ENCODE measurements at places on chromosomes 5 and 9.

DNA sequence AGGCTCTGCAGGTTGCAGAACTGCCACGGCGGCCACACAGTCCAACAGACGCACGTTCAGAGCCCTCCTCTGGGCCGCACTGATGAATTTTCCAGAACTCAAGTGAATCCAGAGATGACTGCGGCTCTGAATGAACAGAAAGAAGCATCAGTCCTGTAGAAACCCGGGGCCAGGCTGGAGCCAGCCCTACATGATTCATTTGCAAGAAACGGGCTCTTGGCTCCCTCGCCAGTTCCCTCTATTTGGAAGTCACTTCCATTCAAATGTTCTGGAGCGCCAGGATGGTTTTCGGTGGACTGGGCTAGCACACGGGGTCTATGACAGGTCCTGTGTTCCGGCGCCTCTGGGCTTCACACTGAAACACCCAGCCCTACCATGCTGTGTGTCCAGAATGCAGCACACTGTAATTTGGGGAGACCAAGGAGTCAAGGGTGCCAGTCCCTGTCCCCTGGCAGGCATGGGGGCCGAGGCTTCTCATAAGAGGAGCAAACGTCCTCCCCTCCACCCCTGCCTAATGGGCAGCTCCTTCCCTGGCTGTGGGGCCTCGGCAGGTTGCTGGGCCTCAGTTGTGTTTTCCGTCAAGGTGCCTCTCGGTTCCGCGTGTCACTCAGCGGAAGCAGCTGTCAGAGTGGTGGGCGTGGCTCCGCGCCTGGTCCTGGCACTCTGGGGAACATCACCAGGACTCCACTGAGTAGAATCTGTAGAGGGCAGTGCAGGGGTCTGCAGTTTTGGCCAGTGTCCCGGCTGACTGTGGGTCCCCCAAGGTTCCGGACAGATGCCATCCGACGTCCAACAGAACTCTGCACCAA, 18.1 kb upstream of the COL5A1 start:
- no peak for DNase-seq

DNA sequence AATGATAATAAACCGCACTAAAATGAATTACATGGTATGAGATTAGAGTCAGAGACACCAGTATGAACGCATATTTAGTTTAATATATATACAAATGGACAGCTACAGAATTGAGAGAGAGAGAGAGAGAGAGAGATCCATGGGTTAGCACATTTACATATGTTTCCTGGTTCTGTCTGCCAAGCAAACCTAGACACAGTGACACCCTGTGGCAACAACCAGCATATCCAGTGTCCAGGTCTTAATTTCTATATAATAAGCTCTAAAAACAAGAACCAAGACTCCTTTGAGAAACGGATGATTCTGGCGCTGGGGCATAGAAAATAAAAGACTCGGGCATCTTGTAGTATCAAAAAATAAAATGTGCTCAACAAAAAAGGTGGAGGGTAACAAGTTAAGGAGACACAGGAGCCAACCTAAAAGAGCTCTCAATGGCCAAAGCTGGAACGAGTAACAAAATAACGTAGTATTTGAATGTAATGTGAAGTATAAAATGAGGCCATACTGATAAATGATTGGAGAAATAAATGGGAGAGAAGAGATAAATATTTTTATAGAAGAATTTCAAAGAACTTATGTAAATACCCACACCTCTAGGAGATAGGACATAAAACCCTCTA, 84.5 kb downstream of the RFX3 start:
- DNase-seq: peak; percentile 67

DNA sequence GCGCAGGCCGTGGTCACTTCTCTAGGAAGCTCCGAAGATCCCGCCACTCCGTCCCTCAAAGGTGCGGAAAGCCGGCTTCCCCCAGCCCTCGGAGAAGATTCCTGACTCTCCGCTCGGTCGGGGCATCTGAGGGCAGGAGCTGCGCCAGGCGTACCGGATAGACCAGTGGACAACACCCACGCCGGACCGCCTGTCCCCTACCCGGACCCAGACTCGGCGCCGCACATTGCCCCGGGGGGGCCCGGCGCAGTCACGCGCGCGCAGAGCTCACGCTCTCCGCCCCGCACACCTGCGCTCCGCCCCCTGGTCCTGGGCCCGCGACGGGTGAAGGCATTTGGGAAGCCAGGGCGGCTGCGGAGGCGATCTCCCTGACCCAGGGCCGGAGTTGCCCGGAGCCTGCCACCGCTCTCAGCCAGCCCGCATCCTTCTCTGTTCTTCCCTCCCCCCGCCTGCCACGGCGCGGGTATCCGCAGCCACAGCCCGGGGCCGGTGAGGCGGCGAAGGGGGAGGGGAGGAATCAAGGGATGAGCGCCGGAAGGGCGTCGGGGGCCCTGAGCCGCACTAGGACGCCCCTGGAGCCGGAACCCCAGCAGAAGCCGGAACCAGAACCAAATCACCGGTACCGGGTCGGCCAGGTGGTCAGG, 448 bp downstream of the RELL2 start:
- no peak for DNase-seq

GRCh38 chr5:125798307-125798706, 624.9 kb upstream of the GRAMD2B start:
- DNase-seq: no peak

DNA sequence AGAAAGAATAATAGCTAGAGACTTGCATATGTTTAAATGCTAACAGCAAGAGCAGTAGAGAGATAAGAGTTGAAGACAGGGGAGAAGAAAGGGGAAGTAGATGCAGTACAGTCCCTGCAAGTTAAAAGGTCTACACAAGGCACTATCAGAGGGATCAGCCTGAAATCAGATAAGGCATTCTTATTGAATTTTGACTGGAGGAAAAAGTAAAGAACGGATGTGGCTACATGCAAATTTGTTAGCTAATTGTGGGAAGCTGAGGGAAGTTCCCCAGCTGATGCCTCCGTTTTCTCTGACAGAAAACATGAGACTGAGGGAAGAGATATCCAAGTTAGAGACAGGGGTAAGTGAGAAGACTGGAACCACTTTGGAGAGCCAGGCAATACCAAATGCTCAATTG, 12.9 kb upstream of the RHOBTB3 start:
- no peak for DNase-seq
